CD8-positive, alpha-beta memory T cell (primary cell): ENCODE measurements at places on chromosomes 6 and 20. TPM values are rescaled to one million over a fixed set of nuclear protein-coding genes. Genes with fewer than 3 reads are reported as not detected.

DNA sequence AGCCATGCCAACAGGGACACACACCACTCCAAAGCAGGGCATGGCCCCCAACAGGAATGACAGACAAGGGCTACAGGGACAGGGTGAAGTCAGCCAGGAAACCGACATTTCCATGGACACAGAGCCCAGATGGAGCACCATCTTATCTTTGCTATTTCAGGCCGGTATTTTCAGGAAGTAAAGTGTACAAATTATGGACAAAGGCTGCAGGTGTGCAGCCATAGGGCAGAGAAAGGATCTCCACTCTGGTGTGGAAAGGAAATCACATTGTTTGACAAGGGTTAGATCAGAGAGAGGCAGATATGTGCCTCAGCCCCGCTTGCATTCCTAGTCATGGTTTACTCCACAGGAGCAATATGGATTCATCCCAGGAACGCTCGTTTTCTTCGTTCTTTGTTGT lies 81.7 kb upstream of the SLC22A23 start:
- H3K4me3 ChIP-seq: no peak overlapping the region
- no peaks in the 10 kb centered on the region for H3K27me3 ChIP-seq
- no peaks in the 10 kb centered on the region for H3K36me3 ChIP-seq

- DNase-seq: no peak
- no peak overlapping the region for H3K4me3 ChIP-seq
- no peaks in the 10 kb centered on the region for H3K4me1 ChIP-seq
Measured at GRCh38 chr20:18717062-18717461, 96.5 kb upstream of the SCP2D1 start.

MSH5 gene
- 36.4 TPM for total RNA-seq

- H3K4me1 ChIP-seq: peaks cover 44% of the 10 kb centered on the region
- DNase-seq: peak; percentile 36
- H3K27ac ChIP-seq: no peak overlapping the region
- no peaks in the 10 kb centered on the region for H3K27me3 ChIP-seq
- no peak overlapping the region for H3K4me3 ChIP-seq
- no peaks in the 10 kb centered on the region for H3K36me3 ChIP-seq
Measured at GRCh38 chr20:32478576-32478975, 106.6 kb downstream of the NOL4L start.

GRCh38 chr6:79755967-79756366 lies 124.8 kb downstream of the SH3BGRL2 start:
- no peaks in the 10 kb centered on the region for H3K36me3 ChIP-seq
- H3K4me3 ChIP-seq: no peak overlapping the region
- H3K4me1 ChIP-seq: no peaks in the 10 kb centered on the region
- DNase-seq: no peak

- peaks cover 75% of the 10 kb centered on the region for H3K4me1 ChIP-seq
- H3K36me3 ChIP-seq: no peaks in the 10 kb centered on the region
- DNase-seq: no peak
- H3K27ac ChIP-seq: no peak overlapping the region
- H3K4me3 ChIP-seq: peak overlapping the region; percentile 17
- no peaks in the 10 kb centered on the region for H3K27me3 ChIP-seq
Measured at GRCh38 chr6:107784669-107785068, 39.4 kb downstream of the SCML4 start.

DNA sequence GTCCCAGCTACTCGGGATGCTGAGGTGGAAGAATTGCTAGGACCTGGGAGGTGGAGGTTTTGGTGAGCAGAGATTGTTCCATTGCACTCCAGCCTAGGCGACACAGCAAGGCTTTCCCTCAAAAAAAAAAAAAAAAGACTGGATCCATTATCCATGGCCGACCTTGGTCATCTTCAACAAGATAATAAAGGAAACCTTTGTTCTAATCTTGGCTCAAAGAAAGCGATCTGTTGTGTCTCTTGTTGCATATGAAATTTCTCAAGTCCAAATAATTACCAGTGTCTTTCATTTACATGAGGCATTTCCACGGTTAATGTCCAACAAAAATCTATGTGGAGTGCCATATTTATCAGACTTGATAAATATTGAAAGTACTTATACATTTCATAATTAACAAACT lies 23.7 kb upstream of the KIF16B start:
- no peak overlapping the region for H3K27ac ChIP-seq
- no peaks in the 10 kb centered on the region for H3K36me3 ChIP-seq
- H3K4me3 ChIP-seq: no peak overlapping the region
- no peaks in the 10 kb centered on the region for H3K27me3 ChIP-seq
- no peak for DNase-seq

GRCh38 chr20:25047766-25048165 lies 10.2 kb downstream of the ACSS1 start:
- no peaks in the 10 kb centered on the region for H3K36me3 ChIP-seq
- H3K4me3 ChIP-seq: no peak overlapping the region
- peaks cover 15% of the 10 kb centered on the region for H3K4me1 ChIP-seq
- H3K27ac ChIP-seq: no peak overlapping the region
- H3K27me3 ChIP-seq: no peaks in the 10 kb centered on the region
